ENCODE measurements at places on chromosomes 3 and 15.
A peak's percentile ranks its signal among the peaks of the same experiment; 100 is the strongest.

DNA sequence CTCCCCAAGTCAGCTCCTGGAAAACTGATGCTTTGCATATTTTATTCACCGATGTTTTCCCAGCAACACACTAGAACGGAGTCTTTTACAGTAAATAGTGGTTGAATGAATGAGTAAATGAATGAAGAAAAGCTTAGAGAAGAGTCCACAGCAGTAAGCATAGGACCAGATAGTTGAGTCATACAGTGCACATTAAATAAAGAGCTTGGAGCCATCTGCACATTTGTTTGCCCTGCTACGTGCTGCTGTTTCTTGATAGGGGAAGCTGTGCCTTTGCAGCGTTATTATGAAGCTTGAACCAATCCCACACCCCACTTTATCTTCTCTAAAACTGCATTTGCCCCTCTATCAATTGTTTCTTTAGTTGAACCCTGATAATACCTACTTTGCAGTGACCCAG lies 1.2 kb downstream of the FAM98B start:
- no peak for DNase-seq

DNA sequence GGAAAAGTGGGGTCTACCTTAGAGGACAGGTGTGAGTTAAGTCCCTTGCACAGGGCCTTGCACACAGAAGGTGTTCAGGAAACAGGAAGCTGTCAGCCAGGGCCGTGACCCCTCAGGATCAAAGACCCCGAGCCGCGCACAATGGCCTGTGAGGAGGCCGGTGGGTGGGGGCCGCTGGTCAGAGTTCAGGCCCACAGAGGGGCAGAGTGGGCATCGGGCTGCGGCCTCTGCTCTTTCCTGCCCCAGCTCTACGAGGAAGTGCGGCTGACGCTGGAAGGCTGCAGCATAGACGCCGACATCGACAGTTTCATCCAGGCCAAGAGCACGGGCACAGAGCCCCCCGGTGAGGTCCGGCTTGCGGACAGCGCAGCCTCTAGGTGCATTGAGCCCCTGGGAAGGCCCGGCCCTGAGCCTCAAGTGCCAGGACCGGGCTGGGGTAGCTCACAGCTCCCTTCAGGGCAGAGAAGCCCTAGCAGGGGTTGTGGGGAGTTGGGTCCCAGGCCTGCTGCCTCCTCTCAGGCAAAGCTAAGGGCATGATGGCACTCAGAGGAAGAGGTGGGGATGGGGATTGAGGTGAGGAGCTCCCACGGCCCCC lies 37.2 kb downstream of the PSTPIP1 start:
- DNase-seq, result no peak

GRCh38 chr3:88195951-88196434 lies 46.2 kb downstream of the C3orf38 start:
- no peak for DNase-seq

DNA sequence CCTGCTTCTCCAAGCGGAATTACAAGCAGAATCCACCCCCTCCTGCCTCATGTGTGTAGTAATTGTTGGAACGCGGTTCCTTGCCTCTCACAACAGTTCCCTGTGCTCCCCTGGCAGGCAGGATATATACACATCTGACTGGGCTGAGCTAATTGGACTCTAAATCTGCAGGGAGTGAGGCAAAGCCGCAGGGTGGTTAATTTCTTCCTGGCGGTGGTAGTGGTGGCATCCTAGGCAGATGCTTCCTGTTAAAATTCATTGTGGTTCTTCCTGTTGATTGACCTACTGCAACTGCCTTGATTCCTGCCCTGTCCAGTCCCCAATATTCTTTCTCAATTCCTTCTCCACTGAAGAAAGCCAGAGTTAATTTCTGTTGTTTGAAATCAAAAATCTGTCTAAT lies 202.9 kb upstream of the PROK2 start:
- no peak for DNase-seq

DNA sequence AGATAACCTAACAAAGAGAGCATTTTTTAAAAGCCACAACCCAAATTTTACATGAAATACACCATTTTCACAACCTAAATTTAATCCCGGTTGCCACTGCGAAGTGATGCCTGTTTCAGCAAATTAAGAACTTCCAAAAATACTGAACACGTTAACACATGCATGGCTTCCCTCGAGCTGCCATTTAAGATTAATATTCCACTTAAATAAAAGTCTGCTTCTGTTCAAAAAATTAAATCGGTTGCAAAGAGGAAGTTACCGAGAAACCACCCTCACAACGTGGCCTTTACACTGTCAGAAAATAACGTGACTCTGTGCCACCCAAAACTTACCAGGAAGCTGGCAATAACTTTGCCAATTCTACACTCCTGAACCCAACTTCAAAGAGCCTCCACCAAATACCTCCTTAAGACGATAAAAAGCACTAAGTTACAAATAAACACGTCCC lies 1.2 kb downstream of the TBL1XR1 start:
- no peak for DNase-seq

GRCh38 chr15:82168296-82168695 lies 94.2 kb downstream of the EFL1 start:
- no peak for DNase-seq

- DNase-seq, result no peak
These were observed 75.1 kb downstream of the GRM7 start for GRCh38 chr3:6935970-6936369.

GRCh38 chr3:129560911-129561594 lies 18.1 kb downstream of the H1-8 start:
- DNase-seq, result no peak

DNA sequence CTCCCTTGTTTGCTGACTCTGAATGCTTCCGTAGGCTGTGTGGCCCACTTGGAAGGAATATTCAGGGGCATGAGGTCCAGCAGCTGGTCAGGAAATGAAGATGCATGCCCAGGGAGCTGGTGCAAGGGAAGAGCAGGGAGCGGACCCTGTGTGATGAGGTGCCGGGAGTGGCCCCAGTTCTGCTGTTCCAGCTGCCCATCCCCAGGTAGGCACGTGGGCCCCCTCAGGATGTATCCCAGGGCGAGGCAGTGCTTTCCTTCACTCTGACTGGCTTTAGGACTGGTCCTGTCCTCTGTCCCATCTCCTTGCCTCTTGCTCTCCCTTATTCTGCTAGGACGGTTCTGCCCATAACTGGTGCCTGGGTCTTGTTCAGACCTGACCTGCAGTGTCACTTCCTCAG lies 1.1 kb upstream of the FAM3D start:
- no peak for DNase-seq

GRCh38 chr3:156014489-156014888 lies 105.9 kb upstream of the KCNAB1 start:
- no peak for DNase-seq

DNA sequence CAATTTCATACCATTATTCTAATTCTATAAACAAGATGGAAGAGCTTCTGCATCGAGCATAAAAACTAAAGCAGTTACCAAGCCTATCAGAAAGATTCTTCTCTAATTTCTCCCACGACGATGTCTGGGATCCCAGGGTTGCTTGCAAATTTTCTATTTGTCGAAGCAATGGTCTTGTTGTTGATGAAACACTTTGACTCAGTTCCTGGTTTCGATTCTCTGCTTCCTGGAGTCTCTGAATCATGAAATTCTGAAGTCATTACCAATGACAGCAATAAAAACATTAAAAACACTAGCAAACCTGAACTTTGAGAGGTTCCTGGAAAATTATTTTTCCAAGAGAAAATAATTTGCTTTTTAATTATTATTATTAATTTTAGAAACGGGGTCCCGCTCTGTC lies 18.7 kb downstream of the TMF1 start:
- DNase-seq, result no peak

- DNase-seq, result peak; percentile 2
These were observed 71.6 kb upstream of the RPL35A start for GRCh38 chr3:197878427-197878826.

- no peak for DNase-seq
These were observed 106.3 kb downstream of the LRRK1 start for GRCh38 chr15:101025501-101025885.

DNA sequence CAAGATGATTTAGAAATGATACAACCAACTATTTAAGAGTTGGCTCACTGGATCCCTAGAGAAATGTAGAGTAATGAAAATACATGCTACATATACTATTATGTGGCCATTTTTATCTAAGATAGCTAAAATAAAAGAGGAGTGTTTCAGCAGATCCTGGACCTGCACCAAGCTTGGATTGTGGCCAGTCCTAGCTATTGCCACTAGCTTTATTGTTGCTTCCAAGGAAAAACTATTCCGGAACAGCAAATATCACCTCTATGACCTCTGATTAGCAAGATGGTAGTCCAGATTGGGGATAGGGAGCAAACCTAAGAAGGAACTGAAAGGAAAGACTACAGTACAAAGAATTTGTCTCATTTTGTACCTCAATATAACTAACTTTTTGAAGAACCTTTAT lies 63.7 kb upstream of the NDN start:
- no peak for DNase-seq

GRCh38 chr3:177447938-177448337 lies 250.7 kb upstream of the TBL1XR1 start:
- no peak for DNase-seq

GRCh38 chr3:64645243-64645642 lies 42.6 kb downstream of the ADAMTS9 start:
- no peak for DNase-seq

DNA sequence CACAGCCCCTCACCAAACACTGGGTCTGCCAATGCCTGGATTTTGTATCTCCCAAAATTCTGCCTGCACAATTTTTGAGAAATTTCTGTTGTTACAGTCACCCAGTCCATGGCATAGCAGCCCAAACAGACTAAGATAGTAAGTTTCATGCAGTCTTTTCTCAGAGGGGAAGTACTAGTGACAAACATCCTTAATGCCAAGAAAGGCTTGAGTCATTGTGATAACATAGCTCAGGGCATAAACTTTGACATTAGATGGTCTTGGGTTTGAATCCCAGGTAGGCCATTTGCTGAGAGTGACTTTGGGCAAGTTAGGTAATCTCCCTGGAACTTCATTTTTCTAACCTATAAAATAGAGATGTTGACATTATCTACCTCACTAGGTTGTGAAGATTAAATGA lies 36.1 kb upstream of the PFN2 start:
- DNase-seq, result no peak

DNA sequence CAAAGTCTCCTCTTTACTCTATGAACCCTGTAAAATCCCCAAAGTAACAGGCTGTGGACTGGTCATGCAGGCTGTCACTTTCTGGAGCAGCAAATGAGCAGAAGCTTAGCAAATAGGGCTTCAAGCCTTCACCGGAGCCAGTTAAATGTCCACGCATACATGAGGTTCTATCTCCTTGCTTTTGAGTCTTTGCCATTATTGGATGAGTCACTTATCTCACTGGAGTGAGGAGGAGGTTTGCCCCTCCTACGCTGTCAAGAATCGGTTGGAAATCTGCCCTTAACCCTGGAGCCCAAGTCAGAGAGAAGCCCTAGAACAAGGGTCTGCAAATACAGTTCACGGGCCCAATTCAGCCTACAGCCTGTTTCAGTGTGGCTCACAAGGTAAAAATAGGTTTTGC lies 126.1 kb upstream of the CTNNB1 start:
- no peak for DNase-seq

DNA sequence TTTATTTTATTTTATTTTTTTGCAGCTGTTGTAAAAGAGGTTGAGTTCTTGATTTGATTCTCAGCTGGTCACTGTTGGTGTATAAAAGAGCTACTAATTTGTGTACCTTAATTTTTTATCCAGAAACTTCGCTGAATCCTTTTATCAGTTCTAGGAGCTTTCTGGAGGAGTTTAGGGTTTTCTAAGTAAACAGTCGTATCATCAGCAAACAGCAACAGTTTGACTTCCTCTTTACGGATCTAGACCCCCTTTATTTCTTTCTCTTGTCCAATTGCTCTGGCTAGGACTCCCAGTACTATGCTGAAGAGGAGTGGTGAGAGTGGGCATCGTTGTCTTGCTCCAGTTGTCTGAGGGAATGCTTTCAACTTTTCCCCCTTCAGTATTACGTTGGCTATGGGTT lies 165.8 kb upstream of the KCNMB2 start:
- no peak for DNase-seq

GRCh38 chr15:66654361-66654738 lies 47.7 kb upstream of the SMAD6 start:
- DNase-seq, result no peak

DNA sequence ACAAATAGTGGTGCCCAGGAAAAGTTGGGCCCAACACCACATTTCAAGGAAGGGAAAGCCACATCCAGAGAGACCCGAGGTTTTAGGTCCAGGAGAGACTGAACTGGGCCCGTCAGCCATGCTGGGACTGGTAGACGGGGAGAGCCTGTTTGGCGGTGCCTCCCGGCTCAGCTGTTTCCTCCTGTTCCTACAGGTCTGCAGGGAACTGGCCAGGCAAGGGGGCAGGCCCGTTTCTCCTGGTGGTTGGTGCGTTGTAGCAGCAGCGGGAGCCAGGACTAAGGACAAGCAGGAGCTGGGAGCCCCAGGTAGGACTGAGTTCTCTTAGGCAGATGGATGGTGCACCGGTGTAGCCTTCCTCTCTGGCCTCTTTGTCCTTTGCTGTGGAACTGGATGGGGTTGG lies 3.9 kb downstream of the PRKCD start:
- DNase-seq, result no peak

DNA sequence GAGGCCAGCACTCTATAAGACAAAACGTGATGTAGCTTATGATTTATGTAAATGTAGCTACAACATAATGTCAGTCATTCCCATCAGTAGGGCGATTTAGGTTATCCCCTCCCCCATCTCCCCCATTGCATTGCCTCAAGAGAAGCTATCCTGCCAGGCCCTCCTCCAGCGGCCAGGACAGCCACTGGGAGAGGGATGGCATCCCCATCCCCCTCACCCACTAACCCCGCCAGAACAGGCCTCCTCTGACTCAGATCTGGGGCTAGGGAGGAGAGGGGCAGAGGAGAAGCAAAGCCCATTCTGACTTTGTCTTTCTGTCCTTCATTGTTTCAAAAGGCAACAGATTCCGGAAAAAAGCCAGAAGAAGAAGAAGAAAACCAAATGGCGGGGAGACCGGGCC lies 32.6 kb upstream of the ESYT3 start:
- DNase-seq, result no peak

- no peak for DNase-seq
These were observed 30.4 kb downstream of the VGLL4 start for GRCh38 chr3:11613319-11613718.

DNA sequence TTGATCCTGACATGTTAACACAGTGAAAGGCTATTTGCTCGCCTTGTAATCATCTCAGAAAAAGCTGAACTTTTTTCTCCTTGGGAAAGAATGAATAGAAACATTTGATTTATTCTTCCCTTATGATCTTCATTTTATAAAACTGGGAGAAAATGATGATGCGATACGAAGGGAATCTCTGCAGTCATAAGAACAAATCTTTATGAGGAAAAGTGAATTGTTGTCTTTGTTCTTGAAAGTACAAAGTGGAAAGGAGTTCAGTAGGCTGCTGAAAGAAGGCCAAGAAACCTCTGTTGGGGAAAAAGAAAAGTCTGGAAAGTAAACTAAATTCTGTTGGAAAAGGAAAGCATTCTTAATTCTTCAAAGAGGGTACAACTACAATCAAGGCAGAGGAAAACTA lies 248.8 kb downstream of the NSUN3 start:
- no peak for DNase-seq
